CD4-positive, alpha-beta T cell treated with Interleukin-10 for 1 hour (primary cell): ENCODE measurements at places on chromosomes 5 and 9.
A peak's percentile ranks its signal among the peaks of the same experiment; 100 is the strongest.

- DNase-seq, result no peak
These were observed 46.1 kb downstream of the NMUR2 start for GRCh38 chr5:152358861-152359568.

- no peak for DNase-seq
These were observed 1135.9 kb upstream of the WWC1 start for GRCh38 chr5:167155387-167156005.

DNA sequence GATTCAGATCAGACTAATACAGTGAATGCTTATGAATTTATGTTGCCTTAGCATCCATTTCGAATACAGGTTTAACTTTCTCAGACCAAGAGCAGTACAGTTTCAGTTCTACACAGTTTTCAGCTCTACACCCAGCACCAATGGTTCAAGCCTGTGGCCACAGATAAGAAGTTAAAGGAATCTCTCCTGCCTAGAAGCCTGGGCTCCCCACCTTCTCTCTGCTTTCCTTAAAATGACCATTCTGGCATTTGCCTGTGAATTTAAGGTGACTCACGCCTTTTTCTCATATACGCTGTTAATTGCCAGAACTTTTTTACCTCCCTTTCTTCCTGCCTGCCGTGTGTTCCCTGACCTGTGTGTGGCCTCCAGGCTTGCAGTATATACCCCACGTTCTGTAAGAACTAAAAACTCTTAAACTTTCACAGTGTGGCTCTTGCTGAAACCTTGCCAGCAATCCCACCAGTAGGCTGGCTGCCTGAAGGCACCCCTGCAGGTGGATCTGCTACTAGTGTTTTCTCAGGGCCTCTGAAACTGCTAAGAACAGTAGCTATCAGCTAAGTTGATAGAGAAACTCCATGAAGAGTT, 692.8 kb upstream of the CDH18 start:
- DNase-seq, result no peak

GRCh38 chr5:56666901-56667300, 148.4 kb upstream of the MAP3K1 start:
- no peak for DNase-seq

DNA sequence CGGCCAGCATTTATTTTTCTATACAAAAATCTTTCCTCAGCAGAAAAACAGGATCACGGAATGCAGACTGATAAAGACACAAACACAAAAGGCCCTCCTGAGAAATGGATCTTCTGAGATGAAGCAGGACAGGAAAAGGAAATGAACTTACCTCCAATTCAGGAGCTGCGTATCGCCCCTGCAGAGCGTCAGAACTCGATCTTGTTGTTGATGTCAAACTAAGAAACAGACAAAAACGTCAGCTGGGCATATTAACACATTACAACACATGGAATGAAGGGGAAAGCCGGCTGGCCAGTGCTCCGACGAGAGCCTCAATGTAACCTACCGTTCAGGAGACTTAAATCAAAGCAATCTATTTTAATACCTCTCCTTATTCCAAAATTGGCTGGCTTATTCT, 105.1 kb downstream of the SERINC5 start:
- DNase-seq, result no peak

DNA sequence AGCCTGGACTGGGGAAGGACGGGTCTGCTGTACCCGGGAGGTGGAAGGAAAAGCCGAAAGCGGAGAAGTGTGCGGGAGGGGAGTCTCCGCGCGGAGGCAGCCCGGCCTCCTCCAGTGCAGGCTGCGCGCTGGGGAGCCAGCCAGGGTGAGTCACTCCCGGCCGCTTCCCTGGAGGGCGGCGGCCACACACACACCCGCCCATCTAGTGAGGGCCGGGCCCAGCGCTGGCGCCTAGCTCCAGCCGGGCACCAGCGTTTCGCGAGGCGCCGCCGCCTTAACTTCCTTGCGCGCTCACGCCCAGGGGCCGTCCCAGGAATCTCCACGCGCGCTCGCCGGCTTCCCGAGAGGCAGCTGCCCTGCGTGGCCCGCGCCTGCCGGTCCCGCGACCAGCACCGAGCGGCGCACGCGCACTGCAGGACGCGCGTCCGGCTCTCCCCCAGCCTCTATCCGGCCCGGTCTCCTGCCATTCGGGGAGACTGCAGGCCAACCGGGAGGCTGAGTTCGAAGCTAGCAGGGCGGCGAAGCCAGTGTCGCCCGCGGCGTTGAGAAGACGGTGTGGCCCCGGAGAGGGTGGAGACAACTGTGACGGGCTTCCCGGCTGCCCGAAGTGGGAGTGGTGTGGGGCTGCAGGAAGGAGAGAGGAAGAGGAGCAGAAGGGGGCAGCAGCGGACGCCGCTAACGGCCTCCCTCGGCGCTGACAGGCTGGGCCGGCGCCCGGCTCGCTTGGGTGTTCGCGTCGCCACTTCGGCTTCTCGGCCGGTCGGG, at the start of gene JAK2:
JAK2 (plus strand) TSS at position 652 of the 765 bp plus-strand sequence. CDS start 36,716 bp downstream, outside the sequence.
- DNase-seq, result peak; percentile 86

- DNase-seq, result no peak
These were observed 1154.7 kb downstream of the DTWD2 start for GRCh38 chr5:117833691-117834090.

DNA sequence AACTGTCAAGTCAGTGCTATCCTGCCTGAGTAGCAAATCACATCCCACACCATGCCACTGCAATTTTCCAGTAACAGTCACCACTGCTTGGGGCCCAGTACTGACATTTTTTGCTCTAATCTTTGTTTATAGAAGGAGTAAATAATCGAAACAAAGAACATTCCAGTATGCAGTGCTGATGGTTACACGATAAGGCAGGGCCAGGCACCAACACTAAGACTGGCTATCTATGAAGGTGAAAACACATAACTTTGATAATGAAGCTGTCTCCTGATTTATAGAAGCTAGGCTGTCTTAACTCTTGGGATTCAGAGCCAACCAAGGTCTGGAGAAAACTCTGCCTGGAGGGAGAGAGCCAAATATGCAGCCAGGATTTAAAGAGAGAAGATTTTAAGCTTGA, 365.3 kb downstream of the BNC2 start:
- DNase-seq, result no peak

DNA sequence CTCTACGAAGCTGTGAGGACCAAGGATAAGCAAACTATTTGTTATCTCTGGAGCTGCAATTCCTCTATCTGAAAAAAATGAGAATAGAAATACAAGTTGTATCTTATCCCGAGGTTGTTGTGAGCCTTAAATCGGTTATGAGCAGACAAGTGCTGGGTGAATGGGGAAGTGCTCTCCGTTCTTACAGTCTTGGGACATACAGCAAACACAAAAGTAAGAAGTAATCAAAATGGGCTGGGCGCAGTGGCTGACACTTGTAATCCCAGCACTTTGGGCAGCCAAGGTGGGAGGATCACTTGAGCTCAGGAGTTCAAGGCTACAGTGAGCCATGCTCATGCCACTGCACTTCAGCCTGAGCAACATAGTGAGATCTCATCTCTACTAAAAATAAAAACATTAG, 31.7 kb downstream of the ITK start:
- no peak for DNase-seq

- no peak for DNase-seq
These were observed 35.5 kb upstream of the ELL2 start for GRCh38 chr5:95996904-95997723.

DNA sequence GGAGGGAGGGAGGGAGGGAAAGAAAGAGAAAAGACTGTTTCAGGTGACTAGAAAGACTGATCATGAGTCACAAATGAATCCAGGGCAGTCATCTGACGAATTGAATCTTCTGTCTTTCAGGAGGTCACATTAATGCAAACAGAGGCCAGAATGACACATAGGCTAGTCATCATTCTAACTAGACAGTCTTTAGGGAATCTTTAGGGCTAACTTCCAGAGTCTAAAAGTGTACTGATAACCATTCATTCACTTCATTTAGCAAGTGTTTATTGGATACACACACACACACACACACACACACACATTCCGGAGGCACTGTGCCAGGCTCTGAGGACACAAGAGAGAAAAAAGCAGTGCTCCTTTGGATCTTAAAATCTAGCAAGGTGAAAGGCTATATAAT, 156.7 kb downstream of the EBF1 start:
- no peak for DNase-seq

- no peak for DNase-seq
These were observed 459.9 kb upstream of the NMUR2 start for GRCh38 chr5:152864991-152865390.

GRCh38 chr5:50699737-50700136, 33.3 kb downstream of the PARP8 start:
- no peak for DNase-seq

DNA sequence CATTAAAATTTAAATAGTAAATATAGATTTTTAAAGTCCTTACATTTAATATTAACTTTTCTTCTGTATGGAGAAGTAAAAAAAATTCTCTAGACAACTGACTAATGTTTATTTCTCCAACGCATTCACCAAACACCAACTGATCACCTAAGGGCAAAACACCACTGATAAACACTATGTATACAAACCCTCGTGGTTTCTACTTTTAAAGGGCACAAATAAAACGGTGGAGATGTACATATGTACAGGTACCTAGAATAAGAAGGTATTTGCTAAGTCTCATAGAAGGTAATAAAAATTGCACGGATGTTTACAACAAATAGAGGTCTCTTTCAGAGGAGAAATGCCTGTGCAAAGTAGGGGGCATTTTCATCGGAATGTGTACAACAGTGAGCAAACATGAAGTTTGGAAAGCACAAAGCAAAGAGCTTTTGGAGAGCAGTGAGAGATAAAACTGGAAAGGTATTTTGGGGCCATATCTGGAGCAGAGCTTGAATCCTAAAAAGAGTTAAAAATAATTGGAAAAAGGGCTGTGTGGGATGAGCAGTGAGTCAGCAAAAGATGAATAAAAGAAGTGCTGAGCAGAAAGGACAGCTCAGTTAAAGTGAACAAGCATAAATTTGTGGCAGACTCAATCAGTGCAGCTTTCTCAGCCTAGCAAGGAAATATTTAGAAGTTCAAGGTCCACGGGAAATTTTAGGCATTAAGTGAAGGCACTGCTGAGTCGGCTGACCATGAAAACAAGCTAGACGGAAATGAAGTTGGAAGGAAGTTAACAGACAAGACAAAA, 160.0 kb downstream of the TMEM161B start:
- no peak for DNase-seq
